BJ (cell line): ENCODE measurements at places on chromosomes 1 and 21. TPM values are rescaled to one million over a fixed set of nuclear protein-coding genes. Genes with fewer than 3 reads are reported as not detected.

The SPATA1 gene
- 0.32 and 0.69 TPM in 2 replicates for polyA plus RNA-seq

The TMEM200B gene
- 16.3 and 18.8 TPM in 2 replicates for polyA plus RNA-seq

The MYOM3 gene
- 0.01 TPM in 1 of 2 replicates, not detected in the other for polyA plus RNA-seq

DNA sequence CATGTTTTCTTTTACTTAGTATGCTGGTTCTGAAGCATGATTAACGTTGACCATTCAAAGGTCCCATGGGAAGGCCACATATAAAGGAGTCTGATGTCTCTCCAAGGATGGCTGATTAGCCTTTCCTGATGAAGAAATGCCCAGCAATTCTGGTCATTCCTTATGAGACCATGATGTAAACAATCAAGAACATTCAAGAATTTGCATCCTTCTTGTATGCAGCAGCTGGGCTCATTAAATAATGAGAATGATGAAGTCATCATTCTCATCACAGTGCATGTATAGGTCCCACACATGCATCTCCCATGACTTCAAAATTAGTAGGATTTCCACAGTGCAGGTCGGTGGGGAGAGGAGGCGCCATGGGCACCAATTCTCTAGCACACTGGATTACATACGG, 85.4 kb downstream of the APP start:
- DNase-seq: no peak

DNA sequence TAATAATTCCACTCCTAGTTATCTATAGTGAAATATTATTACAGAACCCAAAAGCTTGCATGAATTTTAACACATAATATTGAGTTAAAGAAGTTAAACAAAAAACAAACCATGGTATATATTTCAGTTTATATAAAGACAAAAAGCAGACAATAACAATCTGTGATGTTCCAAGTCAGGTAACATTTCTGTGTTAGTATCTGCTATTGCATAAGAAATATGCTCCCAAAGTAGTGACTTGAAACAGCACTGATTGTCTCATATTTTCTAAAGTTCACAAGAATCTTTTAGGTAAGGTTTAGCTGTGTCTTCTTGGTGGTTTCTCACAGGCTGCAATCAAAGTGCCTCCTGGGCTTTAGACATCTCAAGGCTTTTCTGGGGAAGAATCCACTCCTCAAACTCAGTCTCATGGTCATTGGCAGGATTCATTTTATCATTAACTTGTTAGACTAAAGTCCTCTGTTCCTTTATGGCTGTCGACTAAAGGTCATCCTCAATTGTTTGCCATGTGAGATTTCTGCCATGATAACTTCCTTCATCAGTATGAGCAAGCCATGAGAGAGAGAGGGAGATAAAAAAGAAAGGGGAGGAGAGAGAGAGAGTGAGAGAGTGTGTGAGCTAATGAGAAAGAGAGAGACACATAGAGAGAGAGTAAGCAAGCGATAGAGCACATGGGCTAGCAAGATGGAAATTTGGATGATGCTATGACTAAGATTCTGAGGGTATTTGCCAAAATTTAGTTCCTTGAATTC, 19.9 kb downstream of the GBP1 start:
- DNase-seq: no peak

DNA sequence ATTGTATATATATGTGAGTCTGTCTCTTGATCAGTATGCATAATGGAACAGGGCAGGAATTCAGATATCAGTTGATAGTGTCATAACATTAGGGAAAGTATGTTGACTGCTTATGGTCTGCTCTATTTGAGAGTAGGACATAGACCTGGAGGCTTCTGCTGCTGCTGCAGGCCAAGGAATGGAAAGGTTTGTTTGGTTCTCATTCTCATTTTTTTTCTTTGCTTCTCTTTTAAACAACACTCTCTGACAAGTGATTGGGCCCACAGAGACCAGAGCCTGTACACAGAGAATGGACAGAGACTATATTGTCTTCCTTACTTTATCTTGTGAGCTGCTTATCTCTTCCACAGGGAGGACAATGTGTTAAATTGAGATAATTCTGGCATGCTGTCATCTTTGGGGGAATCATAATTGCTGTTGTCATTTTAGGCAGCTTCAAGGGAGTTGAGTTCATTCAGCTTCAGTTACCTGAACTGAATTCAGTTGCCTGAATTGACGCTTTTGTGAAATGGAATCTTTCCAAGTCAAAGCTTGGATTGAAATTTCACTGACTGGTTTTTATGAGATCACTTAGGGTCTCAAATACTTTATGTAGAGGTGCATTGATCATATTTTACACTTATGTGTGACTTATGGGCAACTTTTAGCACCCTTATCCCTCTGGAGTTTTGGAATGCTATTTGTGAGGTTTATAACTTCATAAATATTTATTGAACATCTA, 16.9 kb downstream of the CAP1 start:
- no peak for DNase-seq
